NCI-H446 (cell line): ENCODE measurements at places on chromosomes 3 and 15.

- no peak for DNase-seq
Observed at GRCh38 chr3:160052385-160053047, 63.9 kb downstream of the IL12A start.

GRCh38 chr15:62089616-62090015 lies 22.8 kb downstream of the C2CD4A start:
- DNase-seq, result no peak

GRCh38 chr3:187288131-187288854 lies 3.2 kb downstream of the MASP1 start:
- DNase-seq, result no peak

DNA sequence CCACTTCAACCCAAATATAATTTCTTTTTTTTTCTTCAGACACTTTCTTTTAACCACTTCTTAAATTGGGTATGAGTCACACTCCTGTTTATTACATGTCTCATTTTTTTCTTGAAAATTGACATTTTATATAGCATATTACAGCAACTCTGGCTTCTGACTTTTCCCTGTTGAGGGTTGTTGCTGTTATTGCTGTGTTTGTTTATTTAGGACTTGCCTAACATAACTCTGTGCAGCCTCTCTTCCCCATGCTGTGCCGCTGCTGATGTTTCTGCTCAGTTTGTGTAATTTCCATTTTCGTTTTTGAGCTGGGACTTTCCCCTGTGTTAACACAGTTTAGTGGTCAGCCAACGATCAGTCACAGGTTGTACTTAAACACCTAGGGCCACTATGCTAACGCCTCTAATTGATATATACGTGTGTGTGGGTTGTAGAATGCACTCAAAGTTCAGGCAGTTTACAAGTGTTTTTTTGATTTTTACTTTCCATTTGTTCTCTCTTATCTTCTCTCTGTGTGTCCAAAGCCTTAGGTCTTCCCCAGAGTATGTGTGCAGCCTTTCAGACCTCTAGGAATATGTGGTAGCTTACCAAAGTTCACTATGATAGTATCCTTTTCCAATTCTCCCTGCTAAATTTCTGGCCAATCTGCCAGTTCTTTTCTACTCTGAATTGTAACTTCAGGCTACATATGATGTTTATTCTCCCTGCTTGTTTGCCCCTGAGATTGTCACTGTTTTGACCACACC lies 337.2 kb downstream of the ZBTB20 start:
- no peak for DNase-seq

DNA sequence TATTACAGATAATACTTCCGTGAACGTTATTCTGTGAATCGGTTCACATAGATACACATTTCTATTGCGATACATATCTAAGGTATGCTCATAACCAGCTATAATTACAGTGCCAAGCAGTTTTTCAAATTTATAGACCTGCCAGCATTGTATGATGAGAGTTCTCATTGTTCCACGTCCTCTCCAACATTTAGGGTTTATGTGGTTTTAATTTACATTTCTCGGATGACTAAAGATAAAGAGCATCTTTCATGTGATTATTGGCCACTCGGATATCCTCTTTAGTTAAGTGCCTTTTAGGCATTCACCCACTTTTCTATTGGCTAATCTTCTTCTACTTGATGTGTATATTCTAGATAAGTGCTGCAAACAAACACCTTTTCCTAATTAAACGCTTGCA lies 134.7 kb upstream of the CCDC54 start:
- no peak for DNase-seq

- no peak for DNase-seq
Observed at GRCh38 chr15:42595626-42596240, 20.3 kb downstream of the STARD9 start.

DNA sequence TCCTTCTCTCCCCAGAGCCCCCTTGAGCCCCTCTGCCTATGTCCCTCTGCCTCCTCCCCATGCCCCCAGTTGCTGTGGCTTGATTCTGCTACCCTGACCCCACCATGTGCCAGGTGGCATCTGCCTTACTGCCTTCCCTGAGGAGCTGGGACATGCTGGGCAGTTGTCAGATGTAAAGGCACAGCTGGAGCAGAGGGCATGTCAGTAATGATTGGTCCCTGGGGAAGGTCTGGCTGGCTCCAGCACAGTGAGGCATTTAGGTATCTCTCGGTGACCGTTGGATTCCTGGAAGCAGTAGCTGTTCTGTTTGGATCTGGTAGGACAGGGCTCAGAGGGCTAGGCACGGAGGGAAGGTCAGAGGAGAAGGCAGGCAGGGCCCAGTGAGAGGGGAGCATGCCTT lies 3.5 kb upstream of the PPCDC start:
- DNase-seq, result no peak

DNA sequence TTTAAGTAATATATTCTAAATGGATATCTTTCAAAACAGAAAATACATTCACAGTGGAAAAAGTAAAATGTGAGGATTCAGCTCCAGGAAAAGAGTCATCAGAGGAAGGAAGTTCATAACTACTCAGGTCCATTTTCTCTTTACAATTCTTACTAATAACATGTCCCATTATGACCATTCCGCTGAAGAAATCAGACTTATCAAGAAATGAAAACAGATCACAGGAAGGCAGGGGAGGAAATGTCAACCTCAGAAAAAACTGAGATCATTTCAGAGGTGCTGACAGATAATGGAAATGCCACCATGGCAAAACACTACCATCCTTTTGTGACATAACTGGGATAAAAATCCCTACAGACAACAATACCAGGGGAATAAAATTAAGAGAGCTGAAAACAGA lies 139.5 kb downstream of the MAGI1 start:
- no peak for DNase-seq
